Stimulated activated CD8-positive, alpha-beta memory T cell treated with anti-CD3 and anti-CD28 coated beads, Interleukin-7, amount 100 ng/mL, for 4 hours (primary cell): ENCODE measurements at places on chromosomes 7 and 10.

DNA sequence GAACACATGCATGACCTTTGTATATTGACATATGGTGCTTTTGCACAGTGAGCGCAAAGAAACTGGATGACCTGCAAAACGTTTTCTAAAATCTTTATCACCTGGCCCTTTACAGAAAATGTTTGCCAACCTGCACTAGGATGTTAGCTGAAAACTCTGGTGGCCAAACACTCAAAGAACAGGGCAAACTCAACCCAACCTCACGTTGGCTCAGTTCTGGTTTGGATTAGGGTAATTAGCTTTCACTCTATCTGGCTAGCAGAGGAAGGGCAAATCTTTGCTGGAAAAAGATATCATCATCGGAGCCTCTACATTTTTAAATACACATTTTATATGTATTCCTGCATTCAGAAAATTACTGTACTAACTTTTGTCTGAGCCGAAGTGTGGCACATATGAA is 688.9 kb downstream of the PHTF2 start:
- no peak for DNase-seq

GRCh38 chr10:113411456-113411855 is 141.4 kb upstream of the HABP2 start:
- no peak for DNase-seq

DNA sequence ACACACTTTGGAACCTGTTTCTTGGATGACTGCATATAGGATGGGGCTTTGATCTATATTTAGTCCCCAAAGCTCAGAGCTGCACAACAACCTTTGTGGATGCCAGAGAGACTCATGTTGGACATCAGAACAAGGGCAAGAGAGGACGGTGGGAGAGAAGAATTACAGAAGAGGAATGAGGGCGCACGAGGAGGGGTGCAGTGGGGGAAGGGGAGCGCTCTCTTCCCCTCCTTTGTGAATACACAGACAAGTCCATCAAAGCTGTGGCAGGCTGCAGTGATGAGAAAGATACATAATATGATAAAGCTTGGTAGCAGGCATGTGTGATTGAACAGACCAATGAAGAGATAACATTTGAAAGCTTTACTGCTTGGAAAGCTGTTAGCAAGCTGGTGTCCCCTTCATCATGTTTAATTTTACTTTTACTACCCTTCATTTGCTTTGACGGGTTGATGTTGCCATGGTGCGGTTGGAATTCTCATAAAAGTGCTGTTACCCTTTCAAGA is 857.8 kb downstream of the KCNMA1 start:
- no peak for DNase-seq

DNA sequence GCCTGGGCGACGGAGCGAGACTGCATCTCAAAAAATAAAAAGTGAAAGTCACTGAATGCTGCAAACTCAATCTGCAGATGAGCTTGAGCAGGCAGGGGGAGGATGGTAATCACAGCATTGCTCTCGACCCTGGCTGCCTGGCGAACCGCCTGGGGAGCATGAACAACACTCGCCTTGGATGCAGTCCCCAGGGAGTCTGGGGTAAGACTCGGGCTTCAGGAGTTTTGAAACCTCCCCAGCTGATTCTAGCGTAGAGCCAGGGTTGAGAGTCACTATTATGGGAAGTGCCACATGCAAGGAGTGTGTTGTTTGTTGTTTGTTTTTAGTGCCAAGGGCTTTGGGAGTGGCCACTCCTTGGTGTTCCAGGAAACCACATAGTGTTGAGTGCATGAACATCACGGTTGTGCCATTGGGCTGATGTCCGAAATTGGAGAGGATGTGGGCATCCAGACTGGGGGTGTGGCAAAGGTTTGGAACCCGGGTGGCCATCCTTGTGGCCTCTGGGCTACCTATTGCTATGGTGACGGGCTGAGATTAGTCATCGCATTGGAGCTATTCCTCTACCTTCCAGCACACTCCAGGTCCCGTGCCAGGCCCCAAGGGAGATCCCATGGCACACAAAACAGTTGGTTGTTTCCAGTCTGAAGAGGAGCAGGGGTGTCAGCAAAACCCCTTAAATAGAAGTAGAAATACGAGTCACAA is 92.6 kb downstream of the RGS10 start:
- DNase-seq = no peak

DNA sequence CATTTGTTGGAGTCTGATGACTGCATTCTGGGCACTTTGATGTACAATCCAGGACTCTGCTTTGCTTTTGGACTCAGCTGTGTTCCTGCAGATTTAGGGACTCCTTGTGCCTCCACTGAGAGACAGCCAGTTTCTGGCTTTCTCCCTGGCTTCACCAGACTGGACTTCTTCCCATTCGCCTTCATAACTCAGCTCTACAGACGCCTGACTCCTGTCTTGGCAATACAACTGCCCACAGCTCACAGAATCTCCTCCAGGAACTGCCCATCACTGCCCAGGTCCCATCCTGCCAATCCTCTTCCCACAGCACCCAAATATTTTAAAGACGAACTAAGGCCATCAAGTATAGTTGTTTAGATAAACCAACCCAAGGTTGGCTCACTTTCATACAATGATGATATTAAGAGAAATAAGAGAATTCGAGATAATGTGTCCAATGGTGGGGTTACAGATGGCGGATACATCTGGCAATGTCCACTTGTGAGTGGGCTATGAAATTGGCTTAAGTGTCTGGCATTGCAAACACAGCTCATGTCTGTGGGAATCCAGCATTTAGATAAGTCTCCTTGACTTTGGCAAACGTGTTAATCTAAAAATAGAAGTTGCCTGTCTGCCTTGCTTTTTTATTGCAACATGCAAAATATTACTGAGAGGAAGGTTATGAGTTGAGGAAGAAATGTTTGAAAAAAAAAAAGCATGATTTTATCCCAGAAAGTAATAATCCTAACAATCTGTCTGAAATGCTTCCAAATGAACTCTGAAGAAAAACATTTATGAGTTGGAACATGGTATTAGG is 95.1 kb downstream of the ITGA8 start:
- no peak for DNase-seq

GRCh38 chr10:113329121-113329596 is 223.7 kb upstream of the HABP2 start:
- DNase-seq = no peak

GRCh38 chr7:8109196-8110022 is 140.8 kb downstream of the GLCCI1 start:
- DNase-seq = no peak

- DNase-seq = no peak
Measured at GRCh38 chr7:501526-501925, 18.1 kb downstream of the PDGFA start.

- no peak for DNase-seq
Measured at GRCh38 chr10:11463111-11463510, 148.3 kb downstream of the USP6NL start.

DNA sequence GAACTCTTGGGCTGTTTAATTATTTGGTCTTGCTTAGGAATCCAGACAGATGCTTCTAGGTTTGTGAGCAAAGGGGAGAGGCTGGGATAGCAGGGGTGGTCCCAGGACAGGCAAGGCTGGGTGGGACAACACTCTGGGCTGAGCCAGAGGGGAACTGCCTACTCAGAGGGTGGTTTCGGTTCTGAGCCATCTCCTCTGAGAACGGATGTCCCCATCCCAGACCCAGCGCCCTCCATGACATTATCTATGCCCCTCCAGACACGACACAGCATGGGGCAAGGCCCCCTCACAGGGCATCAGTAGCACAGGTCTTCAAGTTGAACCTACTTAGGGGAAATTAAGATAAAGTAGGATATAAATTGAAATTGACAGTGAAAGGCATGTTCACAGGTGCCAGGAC is 7.1 kb downstream of the ASB10 start:
- DNase-seq = no peak

DNA sequence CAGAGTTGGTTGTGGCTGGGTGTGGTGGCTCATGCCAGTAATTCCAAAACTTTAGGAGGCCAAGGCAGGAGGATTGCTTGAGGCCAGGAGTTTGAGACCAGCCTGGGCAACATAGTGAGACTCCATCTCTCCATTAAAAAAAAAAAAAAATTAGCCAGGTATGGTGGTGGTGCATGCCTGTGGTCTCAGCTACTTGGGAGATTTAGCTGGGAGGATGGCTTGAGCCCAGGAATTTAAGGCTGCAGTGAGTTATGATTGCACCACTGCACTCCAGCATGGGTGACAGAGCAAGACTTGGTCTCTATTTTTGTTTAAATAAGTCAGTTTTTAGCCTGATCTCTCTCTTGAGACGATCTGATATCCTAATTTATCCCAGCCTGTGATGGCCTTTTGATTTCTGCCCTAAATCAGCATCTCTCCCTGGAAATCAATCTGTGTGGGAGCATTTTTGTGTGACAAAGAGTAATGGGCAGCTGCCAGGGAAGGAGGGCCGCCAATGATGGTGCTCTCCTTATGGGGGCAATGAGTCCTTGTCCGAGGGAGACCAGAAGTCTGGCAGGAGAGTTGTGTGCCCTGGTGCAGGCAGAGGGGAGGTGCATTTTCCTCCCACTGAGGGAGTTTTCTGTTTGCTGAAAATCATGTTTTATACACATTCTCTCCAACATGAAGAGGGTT is 111.0 kb downstream of the NRP1 start:
- DNase-seq = no peak

DNA sequence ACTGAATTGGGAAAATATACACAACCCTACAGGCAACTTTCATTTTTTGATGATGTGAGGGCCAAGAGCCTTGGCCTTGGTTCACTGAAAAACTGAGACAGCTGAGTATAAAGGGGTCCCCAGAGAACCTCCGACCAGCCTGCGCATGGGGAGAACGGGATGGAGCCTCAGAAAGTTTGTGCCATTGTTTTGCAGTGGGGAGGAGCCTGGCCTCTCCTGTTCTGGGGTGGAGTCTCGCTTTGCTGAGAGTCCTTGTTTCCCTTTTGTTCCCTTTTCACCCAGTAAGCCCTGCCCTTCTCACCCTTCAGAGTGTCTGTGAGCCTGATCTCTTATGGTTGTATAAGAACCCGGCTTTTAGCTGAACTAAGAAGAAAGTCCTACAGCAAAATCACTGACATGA is 193.2 kb upstream of the AKR1E2 start:
- no peak for DNase-seq

DNA sequence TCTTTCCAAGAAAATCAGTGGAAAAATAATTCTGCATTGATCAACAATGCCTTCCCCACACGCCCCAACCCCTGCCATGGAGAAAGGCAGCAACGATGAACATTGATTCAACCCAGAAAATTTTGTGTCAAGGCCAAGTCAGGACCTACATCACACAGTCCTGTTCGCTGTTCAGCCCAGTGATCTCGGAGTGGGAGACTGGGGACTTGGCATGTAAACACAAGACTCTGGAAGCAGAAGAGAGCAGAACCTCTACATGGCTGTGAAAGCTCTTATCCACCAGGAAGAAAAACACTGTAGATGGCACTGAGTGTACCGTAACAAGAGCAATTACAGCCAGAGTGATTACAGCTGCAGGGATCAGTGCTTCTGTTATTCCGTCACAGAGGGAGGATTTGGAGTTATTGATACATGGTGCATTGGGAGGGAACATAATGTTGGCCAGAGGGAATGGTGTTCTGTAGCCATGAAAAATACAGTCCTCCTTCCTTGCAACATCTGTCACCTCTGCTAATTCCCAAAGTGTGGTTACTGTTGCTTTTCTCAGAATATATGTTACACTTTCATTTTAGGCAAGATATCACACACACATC is 136.6 kb downstream of the IQUB start:
- DNase-seq = no peak

GRCh38 chr10:7412928-7413282 is 2.1 kb upstream of the SFMBT2 start:
- peak; percentile 8 for DNase-seq
